ENCODE measurements at places on chromosomes 4 and X.

DNA sequence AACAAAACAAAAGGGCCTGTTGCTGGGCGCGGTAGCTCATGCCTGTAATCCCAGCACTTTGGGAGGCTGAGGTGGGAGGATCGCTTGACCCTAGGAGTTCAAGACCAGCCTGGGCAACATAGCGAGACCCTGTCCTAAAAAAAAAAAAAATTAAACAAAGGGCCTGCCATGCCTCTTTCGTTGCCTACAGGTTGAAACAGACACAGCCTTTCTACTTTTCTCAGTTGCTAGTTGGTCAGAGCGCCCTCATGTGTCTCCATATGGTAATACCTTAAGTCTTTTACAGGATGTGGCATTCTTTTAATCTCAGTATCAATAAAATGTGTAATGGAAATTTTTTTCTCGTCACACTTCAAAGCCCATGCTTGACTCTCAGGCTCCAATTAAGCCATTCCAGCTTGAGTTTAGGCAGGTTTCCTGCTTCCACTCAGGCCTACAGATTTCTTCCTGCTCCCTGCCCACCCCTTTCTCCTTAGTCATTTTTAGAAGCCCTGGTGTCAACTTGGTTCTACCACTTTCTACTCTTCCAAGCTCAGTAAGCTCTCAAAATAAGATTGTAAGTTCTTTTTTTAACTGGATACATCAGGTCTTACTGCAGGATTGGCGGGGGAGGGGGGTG is 4.6 kb upstream of the SOWAHD start:
- ATAC-seq = no peak

DNA sequence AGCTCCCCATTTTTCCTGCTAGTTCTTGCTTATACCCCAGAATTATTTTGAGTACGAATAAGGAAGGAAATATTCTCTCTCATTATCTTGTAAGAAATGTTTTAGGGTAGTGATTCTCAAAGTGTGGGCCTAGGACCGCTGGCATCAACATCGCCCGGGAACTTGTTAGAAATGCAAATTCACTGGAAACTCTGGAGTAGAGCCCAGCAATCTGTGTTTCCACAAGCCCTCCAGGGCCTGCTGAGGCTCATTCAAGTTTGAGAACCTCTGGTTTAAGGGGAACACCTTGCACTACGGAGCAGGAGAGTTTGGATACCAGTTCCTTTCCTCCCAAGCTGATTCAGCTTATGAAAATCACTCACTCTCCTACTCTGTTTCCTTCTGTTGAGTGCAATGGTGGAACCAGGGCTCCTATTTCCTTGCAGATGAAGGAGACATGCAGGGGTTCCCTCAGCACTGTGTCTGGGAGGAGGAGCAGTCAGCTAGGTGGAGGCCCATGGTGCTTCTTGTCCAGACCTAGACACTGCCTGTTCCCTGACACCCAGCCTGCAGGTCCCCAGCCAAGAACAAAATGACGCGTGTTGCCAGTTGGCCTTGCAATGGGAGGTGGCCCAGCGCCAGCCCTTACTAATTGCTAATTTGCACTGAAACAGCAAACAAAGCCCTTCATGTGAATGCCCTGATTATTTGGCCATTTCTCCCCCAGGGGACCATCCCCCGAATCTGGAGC is 68.5 kb downstream of the CYTL1 start:
- ATAC-seq = no peak

DNA sequence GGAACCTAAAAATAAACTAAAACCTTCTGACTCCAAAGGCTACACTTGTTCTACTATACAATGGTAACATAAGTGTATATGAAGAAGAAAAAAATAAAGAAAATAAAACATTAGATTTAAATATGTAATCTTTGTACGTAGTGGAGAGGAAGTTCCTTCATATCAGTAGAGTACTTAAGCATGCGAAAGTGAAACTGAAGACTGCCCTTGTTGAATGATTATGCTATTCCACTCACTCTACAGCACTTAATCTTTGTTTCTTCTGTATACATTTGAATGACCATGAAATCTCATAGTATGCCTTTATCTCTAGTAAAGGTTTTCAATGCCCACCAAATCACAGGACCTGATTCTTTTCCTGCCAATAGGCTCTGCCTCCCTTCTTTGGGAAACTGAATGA is 78.9 kb downstream of the NDST3 start:
- no peak for ATAC-seq

DNA sequence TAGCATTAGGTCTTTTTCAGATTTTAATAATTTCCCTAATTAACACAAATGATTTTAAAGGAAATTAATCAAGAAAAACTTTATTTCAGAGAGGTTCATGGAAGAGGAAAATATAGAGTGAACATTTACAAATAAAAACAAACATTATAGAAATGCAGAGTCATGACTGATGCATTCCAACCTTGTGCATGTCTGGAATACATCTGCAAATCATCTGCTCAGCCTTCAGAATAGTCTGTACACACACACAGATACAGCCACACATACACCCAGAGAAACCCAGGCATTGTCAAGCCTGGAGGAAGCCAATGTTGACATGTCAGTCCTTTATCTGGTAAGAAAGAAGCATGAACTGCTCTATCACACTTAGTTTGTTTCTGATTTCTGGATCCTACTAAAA is 61.3 kb upstream of the NFKB1 start:
- ATAC-seq = peak; percentile 50

GRCh38 chr4:182264139-182264752 is 21.0 kb downstream of the TENM3 start:
- ATAC-seq = no peak

GRCh38 chrX:1336948-1337779 is 579 bp downstream of the IL3RA start:
- no peak for ATAC-seq

- no peak for ATAC-seq
Observed at GRCh38 chr4:174036111-174036510, 247.4 kb downstream of the FBXO8 start.

- ATAC-seq = no peak
Observed at GRCh38 chr4:101140228-101140627, 207.1 kb downstream of the PPP3CA start.

DNA sequence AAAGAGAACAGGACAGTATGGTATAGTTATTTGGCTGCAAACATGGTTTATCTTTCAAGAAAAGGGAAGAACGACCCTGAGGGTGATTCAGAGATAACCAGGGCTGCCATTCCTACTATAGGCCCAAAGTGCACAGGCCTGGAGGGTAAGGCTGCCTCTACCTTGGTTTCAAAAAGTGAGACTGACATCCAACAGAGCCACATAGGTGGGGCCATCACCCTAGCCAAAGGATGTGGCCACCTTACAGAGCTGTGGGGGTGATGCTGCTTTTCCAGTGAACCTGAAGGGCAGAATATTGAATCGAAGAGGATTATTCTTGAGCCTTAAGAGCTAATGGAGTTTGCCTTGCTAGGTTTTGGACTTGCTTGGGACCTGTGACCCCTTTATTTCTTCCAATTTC is 15.7 kb downstream of the SH2D1A start:
- ATAC-seq = no peak

GRCh38 chr4:5409237-5409636 is 299.1 kb downstream of the EVC2 start:
- ATAC-seq = no peak

- ATAC-seq = no peak
Observed at GRCh38 chr4:4787421-4787820, 72.0 kb upstream of the MSX1 start.

GRCh38 chrX:133745349-133745748 is 240.0 kb downstream of the GPC3 start:
- no peak for ATAC-seq

DNA sequence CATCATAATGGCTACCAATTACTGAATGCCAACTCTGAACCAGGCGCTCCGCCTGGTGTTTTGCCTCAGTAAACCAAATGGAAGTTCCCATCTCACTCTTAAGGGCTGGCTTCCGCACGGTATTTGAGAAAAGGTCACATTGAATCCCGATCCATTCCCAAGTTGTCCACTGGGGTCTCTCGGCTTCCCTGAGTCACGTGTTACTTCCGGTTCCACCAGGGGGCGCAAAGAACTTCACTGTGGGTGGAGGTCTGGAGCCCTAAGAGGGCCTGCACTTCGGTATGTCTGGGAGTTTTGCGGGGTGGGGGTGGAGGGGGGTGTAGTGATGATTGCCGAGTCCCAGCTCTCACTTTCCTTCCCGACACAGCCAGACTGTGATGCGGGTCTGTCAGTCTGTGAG is 13.4 kb upstream of the NHS start:
- ATAC-seq = no peak

DNA sequence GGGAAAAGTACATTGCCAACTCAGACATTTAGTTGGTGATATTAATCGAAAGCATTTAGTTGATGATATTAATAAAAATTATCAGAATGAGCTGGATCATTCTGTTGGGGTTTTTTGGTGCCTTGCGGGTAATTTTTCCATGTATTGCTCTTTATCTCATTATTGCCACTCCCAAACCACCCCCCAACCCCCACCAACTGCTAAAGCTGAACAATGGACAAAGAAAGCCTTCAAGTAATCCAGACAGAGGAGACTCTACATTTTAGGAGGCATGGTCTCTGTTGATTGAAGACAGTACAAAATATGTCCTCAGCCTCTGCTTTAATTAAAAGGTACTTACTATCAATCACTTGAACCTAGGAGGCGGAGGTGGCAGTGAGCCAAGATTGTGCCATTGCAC is 22.5 kb downstream of the PDK3 start:
- ATAC-seq = no peak

All from gastroesophageal sphincter (tissue), 4 donors.